ENCODE measurements at places on chromosomes 3 and 15.

DNA sequence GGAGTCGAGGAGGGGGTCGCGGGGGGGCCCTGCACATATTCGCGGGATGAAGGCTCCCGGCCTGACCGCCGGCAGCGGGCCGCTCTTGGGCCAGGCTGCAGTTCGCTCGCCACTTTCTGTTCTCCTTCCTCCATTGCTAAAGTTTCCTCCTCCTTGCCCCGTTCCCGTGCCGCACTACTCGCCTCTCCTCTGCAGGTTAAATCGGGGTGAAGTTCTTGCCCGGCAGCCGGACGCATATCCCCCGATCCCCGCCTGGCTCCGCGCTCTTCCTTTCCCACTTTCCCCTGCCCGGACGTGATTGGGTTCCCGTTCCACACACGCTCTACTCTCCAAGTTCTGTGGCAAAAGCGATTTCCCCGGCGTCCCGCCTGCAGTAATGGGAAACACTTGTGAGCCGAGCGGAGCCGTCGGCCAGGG, 556 bp downstream of the CRYBG3 start:
- no peak for DNase-seq

DNA sequence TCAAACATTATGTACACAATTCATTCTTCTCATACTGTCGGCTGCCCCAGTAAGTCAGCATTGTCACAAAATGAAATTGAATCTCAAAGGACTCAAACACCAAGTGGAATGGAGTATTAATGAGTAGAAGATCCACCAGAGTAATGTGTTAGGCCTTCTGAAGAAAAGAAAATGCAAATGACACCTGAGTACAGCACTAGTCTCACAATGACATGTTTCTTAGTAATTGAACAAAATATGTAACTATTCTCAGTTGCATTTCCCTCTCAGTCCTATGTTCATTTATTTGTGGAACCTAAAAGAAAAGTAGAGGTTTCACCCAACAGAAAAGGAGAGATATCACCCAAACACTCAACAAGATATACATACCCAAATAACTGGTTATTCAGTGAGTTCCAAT, 283.9 kb upstream of the THBS1 start:
- DNase-seq: no peak

GRCh38 chr3:25064681-25065080, 363.4 kb upstream of the RARB start:
- DNase-seq: no peak

GRCh38 chr3:9870978-9871377, 9.1 kb downstream of the CIDEC start:
- no peak for DNase-seq

DNA sequence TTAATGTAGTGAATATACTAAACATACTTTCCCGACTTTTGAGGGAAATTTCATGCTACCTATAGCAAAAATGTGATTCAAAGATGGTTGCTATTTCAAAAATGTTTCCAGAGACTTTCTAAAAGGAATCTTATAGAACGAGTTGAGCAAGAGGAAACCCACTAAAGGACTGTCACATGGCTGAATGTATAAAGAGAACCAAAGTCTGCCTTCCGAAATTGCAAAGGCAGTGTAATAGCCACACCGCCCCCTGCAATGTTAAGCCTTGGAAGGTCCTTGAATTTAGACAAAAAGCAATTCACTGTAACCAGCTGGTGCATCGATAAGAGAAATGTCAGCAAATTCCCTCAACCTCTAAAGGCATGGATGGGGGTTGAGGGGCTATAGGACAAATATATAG, 142.8 kb downstream of the CHL1 start:
- DNase-seq: no peak

DNA sequence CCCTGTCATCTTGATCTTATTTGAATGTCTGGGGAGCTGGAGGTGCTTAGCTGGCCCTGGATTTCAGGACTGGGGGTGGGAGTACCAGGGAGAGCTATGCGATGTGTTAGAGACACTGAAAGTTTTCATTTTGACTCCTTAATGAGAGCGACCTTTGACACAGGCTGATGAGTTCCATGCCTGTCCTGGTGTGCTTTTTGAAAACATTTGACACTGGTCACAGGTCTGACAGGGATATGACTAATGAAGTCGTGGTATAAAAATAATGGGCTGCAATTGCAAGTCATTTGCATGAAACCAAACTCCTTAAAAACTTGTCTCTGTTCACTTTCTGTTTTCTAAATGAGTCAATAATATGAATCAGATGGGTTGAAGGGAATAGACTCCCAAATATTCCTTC, 81.9 kb downstream of the MECOM start:
- DNase-seq: no peak

GRCh38 chr3:120498556-120499346, 48.0 kb upstream of the FSTL1 start:
- DNase-seq: no peak

GRCh38 chr3:181533811-181534210, 177.9 kb upstream of the SOX2 start:
- DNase-seq: no peak

- DNase-seq: no peak
Measured at GRCh38 chr3:59856934-59857460, 807.2 kb upstream of the CFAP20DC start.

DNA sequence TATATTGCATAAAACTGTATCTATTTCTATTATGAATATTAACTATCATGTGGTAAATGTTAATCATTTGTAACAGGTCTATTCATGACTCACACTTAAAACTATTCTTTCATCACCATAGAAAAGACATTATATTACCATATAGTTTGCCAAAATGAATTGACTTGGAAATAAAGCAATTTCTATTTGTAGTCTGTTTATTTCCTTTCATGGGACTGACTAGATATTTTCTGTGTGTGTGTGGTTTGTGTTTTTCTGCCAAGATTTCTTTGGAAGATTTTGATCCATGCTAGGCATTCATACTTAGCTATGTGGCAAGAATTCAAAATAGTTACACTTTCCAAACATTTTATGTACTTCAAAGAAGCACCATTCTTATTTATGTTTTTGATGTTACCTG, 522.5 kb upstream of the AGTR1 start:
- no peak for DNase-seq

DNA sequence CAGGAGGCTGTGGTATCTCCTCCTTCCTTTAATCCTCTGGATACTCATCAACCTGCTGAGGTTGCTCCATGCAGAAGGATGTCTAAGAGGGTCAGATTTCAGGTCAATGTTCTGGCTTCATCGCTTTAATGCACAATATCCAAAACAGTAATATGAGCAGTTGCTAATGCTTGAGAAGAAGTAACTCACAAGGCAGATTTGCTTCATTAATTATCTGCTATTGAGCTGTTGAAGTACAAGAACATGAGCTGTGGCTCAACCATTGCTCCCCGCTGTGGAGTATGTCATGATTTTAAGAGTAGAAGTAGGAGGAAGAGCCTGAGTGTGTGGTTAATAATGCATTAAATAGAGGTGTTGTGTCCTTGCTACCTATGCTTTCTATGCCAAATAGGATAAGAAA, 1412.9 kb upstream of the ALCAM start:
- no peak for DNase-seq

- no peak for DNase-seq
Measured at GRCh38 chr15:33113666-33114373, 80.7 kb downstream of the FMN1 start.

GRCh38 chr3:127004641-127005397, 21.9 kb downstream of the PLXNA1 start:
- no peak for DNase-seq

DNA sequence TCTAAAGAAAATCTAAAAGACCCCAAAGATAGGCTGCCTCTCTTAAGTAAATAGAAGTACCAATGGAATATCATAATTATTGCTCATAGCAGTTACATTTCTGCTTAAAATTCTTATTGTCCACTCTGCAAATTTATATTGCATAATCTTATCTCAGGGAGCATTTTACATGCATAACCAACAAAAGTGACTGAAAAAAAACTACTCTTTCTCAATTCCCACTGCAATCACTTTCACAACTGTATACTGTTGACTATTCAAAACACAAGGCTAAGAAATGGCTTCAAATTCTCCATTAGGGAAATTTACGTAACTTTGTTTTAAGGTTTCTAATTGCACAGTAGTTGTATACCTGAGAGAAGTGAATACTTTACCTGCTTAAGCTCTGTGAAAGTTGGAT, 56.3 kb downstream of the HMG20A start:
- no peak for DNase-seq
